ENCODE measurements at places on chromosomes 5 and 9.

DNA sequence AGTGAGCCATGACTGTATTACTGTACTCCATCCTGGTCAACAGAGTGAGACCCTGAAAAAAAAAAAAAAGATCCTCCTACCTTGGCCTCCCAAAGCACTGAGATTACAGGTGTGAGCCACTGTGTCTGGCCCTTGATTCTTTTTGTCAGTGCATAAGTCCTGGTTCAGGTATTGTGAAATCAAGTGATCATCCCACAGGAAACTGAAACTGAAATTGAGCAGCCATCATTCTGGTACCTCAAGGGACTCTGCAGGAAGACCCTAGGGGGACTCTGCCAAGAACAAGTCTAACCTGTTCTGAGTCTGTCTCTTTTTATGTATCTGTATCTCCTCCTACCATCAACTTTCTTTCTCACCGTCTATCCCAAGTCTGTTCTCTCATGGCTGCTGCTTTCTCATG, 1.9 kb upstream of the DCAF10 start:
- DNase-seq: no peak

DNA sequence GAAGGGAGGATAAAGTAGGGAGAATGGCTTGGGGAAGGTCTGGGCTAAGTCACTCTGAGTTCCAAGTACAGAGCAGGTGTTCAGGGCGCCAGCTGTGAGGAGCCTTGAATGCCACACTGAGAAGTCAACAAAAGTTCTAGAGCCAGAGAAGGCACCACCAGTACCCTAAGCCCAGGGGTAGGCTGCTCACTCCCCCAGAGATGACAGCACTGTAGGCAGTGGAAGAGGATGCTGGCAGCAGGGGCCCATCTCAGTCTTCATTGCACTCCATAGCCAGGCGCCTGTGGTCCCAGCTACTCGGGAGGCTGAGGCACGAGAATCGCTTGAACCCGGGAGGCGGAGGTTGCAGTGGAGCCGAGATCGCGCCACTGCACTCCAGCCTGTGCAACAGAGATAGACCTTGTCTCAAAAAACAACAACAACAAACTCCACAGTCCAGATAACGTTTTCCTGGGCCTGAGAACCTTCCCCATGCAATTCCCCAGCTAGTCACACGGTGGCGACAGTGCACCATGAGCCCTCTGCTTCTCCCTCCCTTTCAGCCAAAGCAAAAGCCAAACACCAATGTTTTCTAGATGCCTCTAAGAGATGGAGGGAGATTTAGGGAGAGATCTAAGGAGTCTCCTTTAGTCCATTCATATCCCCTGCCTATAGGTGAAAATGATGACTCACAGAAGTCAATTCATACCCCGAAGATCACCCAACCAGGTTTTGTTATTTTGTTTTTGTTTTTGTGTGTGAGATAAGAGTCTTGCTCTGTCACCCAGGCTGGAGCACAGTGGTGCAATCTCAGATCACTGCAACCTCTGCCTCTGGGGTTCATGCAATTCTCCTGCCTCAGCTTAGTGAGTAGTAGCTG, 19.8 kb upstream of the NSD1 start:
- peak; percentile 60 for DNase-seq

- no peak for DNase-seq
Measured at GRCh38 chr5:34009610-34010009, 1.8 kb upstream of the AMACR start.

DNA sequence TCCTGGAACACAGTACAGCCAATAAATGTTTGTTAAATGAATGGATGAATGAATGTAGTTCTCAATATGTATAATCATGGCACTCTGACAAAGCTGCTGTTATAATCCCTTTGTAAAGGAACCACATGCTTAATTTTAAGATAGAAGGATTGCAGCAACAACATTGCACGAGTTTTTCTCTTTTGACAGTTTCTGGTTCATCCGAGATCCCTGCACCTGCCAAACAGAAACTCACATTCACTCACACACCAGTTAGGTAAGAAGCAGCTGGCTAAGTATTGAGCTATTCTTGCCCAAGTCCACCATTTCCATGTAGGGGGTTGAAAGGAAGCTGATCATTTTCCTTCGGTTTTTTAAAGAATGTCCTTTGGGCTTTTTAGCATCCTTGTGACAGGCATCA, 133.7 kb upstream of the MAP1B start:
- DNase-seq: no peak

DNA sequence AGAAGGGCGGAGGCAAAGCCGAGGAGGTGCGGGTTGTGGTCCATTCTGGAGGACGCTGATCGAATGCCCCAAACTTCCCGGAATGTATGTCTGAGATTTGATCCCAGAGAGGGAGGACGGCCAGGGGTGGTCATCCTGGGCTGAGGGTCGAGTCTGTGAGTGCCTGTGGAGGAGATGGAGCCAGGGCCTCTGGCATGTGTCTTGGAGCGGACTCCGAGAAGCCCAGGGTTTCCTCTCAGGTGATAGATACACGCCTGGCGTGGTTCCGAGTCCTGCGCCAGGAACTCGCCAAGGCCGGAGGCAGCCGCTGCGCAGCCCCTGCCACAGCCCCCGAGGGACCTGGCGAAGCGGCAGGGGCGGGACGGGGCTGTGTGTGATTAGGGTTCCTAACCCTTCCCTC, 363 bp downstream of the ZNF454 start:
- DNase-seq: peak; percentile 56

GRCh38 chr5:15008476-15008875, 136.9 kb upstream of the ANKH start:
- DNase-seq: peak; percentile 90

- DNase-seq: no peak
Measured at GRCh38 chr9:80899208-80899607, 790.1 kb downstream of the TLE1 start.

- DNase-seq: no peak
Measured at GRCh38 chr5:78353520-78353919, 6.9 kb upstream of the SCAMP1 start.

- DNase-seq: peak; percentile 82
Measured at GRCh38 chr5:154850255-154851062, at the start of gene FAXDC2. Gene FAXDC2 (minus strand): TSS chr5:154850603. CDS start chr5:154838178, 12,425 bp downstream.

DNA sequence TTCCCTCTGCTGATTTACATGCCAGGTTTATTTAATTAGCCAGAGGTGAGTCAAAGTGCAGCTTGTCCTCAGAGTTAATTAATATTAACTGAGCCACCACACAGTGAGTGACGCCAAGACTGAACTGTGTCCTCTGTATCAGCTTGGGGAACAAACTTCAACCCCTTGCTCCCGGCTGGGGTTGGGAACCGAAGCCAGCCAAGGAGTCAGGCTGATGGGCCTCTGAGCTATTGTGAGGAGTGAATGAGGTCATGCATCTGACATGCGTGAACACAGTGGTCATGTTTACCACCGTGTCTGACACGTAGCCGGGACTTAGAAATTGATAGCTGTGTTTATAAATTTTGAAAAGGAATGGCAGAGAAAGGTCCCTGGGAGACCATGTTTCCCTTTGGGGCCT, 17.1 kb downstream of the IGIP start:
- DNase-seq: no peak

DNA sequence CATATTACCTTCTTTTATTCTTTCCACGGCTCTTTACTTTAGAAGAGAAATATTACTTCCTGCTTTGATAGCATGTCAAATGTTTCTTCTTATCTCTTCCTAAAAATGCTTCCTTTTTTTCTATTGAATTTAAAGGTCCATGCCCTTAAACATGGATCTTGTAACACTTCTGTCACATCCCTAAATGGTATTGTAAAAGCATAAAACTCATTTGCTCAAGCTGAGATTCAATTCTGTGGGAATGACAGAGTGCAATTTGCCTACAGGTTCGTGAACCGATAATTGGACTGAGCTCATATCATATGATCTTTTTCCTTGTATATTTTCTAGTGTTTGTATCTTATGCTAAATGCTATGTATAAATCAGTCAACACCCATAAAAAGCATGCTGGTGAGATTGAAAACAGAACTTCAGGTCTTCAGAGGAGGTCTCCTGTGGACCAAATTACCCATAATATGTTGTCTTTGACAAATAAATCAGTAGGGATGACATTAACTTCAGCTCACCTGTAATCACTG, 429.3 kb downstream of the TMEM232 start:
- no peak for DNase-seq

DNA sequence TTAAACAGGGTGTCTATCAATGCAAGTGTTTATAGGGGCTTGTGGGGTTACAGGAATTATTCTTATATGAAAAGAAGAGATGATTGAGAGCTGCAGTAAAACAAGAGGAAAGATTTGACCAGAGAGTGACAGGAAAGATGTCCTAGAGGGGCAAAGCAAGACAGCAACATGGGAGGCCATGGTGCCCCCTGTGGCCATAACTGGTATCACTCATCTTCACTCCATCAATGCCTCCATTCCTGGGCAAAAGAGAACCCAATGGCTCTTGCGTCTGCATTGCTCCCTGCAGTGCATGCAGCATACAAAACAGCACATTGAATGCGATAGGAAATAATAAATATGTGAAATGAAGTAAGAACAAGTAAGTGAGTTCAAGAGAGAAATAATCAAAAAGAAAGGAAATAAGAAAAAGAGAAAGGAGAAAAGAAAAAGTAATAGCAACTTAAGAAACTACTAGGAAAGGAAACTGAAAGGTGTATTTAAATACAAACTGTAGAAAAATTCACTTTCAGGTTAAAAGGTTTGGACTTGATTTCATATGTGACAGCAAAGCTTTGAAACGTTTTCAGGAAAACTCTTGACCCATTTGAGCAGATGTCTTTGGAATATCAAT, 206.6 kb downstream of the SEMA5A start:
- DNase-seq: no peak

GRCh38 chr9:87233899-87234455, 263.7 kb upstream of the DAPK1 start:
- DNase-seq: no peak

- DNase-seq: no peak
Measured at GRCh38 chr9:71966601-71967000, 55.2 kb downstream of the C9orf85 start.

- DNase-seq: no peak
Measured at GRCh38 chr5:166251786-166252185, 2039.7 kb upstream of the WWC1 start.

- DNase-seq: no peak
Measured at GRCh38 chr5:151591144-151591819, at the start of gene FAT2. Gene FAT2 (minus strand): TSS chr5:151591331. CDS start chr5:151568931, 22,400 bp downstream.

- no peak for DNase-seq
Measured at GRCh38 chr5:175166026-175166425, 278.0 kb downstream of the DRD1 start.

- no peak for DNase-seq
Measured at GRCh38 chr9:111274737-111275136, 55.3 kb downstream of the OR2K2 start.

GRCh38 chr5:74916831-74917710, 50.9 kb upstream of the FAM169A start:
- no peak for DNase-seq

DNA sequence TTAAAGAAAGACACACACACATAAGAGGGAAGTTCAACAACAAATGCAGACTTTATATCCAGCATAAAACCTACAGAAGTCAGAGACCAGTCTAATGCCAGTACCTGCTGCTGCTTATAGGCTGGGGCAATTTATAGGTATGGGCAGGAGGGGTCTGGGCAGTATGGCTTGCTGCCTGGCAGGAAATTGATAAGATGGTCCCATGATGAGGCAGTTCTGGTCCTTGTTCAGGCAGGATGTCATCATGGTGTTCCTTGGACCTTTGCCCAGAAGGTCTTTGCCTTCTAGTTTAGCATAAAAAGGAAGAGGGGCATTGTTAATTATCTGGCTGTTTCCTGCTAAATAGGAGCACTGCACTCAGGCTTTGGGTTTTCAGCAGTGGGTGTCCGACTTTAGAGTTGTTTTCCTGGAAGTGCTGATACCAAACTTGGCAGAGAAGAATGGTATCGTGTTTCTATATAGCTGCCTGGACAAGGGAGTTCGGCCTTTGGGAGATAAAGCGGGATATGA, 10.4 kb upstream of the PDCD1LG2 start:
- DNase-seq: no peak

GRCh38 chr5:133839721-133840120, 128.7 kb downstream of the C5orf15 start:
- no peak for DNase-seq

DNA sequence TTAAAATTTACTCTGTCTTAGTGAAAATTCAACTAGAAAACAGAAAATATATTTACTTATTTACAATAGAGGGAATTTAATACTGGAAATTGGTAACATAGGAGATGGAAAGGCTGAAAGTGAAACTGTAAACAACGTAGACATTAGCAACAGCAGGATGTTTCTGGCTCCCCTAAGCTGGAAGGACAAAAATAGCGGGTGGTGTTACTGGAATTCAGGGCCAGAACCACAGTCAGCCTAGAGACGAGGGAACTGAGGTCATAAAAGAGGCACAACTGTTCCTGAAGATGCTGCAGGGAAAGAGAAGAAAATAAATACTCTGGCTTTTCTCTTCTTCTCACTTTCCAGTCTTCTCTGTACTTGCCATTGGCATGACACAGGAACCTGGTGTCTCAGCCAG, 80.4 kb upstream of the NIPBL start:
- DNase-seq: no peak

DNA sequence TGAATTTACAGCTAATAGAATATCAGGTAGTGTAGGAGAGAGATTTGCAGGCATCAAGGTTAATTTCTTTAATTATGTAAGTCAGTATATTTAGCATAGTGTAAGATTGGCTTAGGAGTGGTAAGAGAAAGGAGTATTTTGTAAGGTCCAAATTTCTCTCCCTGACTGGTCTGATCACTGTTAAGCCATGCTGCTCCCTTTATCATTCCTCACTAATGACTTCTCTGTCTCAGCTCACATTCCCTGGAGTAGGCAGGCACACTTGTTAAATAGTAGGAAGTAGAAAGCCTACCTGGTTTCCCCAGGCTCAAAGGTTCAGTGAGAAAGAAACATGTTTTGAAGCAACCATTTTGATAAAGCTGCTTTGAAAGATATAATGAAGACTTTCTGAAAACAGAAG, 90.7 kb downstream of the SMIM15 start:
- DNase-seq: no peak

DNA sequence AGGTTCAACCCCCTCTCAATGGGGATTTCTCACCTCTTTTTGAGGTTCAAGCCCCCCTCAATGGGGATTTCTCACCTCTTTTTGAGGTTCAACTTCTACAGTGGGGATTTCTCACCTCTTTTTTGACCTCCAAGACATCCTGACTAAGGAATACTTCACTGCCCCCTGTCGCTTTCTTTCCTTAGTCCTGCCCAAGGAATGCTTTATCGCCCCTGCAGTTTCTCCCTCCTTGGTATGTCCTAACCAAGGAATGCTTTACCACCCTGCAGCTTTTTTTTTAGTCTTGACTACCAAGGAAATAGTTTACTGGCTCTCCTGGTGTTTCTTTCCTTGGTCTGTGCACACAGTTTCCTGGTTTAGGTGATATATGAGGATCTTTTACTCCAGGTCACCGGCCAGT, 9.6 kb upstream of the IRGM start:
- DNase-seq: no peak

GRCh38 chr5:172545291-172545801, 91.0 kb upstream of the SH3PXD2B start:
- no peak for DNase-seq

DNA sequence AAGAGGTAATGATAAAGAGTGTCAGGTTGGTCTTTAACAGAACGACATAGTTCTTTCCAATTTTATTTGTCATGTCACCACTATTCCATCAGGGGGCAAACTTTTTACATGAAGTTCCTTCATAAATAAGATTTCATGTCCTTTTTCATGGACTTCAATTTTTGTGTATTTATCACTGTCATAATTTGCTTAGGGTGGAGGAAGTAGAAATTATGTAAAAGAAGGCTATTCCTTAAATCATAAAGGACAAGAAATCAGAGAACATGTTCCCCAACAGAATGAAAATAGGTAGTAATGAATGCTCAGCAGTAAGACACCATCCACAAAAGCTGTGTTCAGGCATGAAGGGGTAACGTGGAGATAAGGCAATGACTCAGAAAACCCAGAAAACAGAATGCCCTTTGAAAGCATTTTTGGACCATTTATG, 72.7 kb downstream of the ZFAND5 start:
- no peak for DNase-seq

All from ovary (tissue), 10 donors.